ENCODE measurements at places on chromosomes 7 and 10.

DNA sequence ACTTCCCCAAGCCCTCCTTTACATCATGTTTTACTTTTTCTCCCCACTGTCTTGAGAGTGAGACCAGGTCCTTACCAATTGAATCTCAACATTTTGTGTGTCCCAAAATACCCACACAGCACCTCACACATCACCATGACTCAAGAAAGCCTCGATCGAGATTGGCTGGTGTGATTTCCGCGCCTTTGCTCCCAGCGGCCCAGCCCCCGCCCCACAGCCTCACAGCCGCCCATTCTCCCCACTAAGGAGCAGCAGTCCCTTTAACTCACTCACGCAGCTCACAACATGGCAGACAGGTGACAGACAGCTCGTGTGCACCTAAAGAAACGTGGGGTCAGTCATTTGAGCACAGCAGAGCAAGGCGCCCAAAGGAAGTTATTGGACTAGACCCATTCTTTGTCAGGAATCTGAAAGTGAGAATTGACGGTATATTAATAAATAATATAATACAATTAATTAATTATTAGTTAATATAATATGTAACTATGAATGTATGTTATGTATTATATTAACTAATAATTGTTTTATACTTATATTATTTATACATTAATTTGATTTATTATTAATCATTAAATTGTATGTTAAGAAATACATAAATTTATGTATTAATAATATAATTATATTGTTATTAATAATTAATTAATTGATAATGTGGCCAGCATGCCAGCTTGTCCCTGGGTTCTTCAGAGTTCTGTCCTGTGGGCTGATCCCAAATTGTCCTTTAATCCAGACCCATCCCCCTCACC is 204.9 kb upstream of the RNF32 start:
- DNase-seq, result no peak

- DNase-seq, result no peak
These were observed 432.9 kb downstream of the SORCS3 start for GRCh38 chr10:105073999-105074398.

DNA sequence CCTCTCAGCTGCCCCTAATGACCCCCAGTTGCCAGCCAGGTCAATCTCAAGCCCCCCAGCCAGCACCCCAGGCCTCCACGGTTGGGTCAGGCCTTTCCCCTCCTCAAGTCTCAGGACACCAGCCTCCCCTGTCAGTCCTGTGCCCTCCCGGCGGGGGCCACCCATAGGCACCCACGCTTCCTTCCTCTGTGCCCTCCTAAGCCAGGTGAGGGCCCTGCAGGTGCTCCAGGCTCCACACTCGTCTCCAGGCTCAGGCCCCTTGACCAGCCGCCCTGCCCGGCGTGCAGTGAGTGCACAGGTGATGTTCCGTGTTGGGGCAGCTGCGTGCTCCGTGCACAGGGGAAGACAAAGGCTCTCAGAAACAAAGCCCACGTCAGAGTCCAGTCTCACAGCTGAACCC is 26.8 kb upstream of the ADGRA1 start:
- no peak for DNase-seq

GRCh38 chr7:135337977-135338550 is 104.4 kb downstream of the STRA8 start:
- DNase-seq, result no peak

DNA sequence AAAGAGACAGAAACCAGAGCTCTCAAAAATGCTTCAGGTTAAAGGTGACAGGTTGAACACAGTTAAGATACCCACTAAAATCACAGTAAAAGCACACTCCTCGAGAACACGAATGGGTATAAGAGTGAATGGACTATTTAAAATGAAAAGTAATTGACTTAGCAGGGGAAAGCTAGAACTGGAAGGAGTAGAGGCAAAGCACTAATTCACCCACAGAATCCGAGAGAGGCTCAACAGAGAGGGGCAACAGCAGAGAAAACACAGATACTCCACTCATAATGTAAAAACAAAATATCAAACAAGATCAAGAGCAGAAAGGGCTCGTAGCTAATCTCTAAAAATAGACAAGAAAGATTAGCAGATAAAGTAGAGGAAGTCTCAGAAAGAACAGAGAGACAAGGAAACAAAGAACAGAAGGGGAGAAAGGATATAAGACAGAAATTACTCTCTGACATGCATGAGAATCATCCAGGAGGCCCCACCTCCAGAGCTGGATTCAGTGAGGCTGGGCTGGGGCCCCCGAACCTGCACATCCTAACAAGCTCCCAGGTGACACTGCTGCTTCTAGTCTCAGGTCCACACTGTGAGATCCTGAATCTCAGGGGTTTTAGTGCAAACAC is 117.6 kb downstream of the GALNT11 start:
- DNase-seq, result no peak

DNA sequence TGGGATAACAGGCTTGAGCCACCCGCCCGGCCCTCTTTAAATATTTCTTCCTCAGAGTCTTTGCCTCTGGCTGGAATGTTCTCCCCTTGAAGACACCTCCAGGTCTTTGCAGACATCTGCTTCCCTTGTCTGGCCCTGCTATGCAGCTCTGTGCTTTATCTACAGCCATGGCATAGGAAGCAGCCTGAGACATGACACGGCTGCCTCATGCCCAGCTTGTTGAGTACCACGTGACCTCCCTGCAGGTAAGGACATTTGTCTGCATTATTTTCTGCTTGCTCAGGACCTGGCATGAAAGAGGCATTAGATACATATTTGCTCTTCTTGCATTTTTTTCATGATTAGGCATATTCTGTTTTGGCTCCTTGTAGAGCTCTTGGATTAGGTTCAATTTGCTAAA is 113.8 kb upstream of the KLF6 start:
- no peak for DNase-seq

- DNase-seq, result no peak
These were observed 4.7 kb downstream of the CASD1 start for GRCh38 chr7:94514140-94514889.

DNA sequence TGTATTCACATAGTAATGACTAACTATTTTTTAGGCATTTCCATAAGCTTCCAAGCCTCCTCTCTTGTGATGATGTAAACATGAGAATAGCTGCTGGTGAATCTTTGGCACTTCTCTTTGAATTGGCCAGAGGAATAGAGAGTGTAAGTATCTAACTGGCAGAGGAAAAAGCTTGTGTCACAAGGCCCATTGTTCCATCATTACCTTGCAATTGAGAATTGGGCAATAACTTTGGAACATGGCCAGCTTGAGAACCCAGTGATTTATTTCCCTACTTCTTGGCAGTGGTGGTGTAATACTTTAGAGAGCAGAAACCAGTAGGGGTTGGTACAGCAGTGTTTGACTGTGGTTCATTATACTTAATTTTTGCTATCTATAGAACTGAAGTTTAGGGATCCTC is 12.0 kb downstream of the IFRD1 start:
- DNase-seq, result no peak

- DNase-seq, result no peak
These were observed 38.2 kb downstream of the ANTXRL start for GRCh38 chr10:46325021-46325420.

GRCh38 chr10:121127151-121127906 is 276.2 kb downstream of the WDR11 start:
- DNase-seq, result no peak

GRCh38 chr10:110215286-110216170 is 8.1 kb downstream of the MXI1 start:
- no peak for DNase-seq

- DNase-seq, result no peak
These were observed 32.3 kb downstream of the PYROXD2 start for GRCh38 chr10:98382691-98383101.

GRCh38 chr10:112981553-112981952 is 31.5 kb downstream of the TCF7L2 start:
- peak; percentile 36 for DNase-seq

GRCh38 chr10:29703271-29703670 is 68.5 kb upstream of the SVIL start:
- DNase-seq, result no peak

DNA sequence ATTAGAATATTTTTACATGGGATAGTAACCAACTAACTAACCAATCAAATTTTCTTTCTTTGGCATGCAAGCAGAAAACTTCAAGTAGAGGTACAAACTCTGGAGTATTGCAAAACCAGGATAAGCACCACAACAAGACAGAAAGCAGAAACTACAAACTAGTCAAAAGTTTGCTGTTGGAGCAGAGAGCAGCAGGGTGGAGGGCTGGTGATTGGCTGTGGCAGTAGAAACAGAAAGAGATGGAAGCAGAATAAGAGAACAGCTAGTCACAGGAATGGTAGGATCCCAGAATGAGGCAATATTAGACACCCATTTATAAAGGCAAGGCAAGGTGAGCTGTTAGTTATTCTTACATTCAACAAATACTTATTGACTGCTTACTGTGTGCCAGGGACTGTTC is 6.8 kb upstream of the MACC1 start:
- DNase-seq, result no peak

GRCh38 chr10:96955794-96956193 is 123.7 kb downstream of the LCOR start:
- DNase-seq, result no peak

- peak; percentile 12 for DNase-seq
These were observed 179.3 kb downstream of the PFKFB3 start for GRCh38 chr10:6382081-6382480.

DNA sequence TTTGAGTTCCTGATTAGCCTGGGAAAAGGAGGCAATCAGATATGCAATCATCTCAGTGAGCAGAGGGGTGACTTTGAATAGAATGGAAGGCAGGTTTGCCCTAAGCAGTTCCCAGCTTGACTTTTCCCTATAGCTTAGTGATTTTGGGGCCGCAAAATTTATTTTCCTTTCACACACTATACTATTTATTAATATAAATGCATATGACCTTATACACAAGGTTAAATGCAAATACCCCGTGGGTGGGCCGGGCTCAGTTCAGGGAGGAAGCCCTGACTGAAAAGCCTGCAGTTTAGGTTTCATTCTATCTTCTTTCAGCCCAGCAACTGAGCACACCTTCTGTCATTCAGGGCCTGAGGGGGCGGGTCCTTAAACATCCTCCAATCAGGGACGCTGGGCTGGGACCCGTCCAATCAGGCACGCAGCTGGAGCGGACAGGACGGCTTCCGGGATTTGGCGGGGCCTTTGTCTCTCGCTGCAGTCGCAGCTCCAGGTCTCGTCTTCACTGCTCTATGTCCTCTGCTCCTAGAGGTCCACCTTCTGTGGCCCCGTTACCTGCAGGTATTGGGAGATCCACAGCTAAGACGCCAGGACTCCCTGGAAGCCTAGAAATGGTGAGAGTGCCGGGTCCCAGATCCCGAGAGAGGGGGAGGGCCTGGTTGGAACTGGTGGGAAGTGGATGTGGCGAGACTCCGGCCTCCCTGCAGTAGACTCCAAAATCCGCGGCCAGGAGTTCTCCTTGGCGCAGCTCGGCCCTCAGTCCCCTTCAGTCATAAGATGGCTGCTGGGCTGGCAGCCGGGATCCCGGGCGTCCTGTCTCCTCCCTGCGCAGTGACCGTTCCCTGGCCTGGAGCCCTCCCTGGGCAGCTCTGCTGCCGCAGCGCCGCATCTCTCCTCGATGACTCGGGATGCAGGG is at the start of gene ZNF273:
ZNF273 (plus strand) TSS at position 468 of the 916 bp plus-strand sequence; CDS start at position 513, 45 bp downstream.
- DNase-seq, result peak; percentile 92

DNA sequence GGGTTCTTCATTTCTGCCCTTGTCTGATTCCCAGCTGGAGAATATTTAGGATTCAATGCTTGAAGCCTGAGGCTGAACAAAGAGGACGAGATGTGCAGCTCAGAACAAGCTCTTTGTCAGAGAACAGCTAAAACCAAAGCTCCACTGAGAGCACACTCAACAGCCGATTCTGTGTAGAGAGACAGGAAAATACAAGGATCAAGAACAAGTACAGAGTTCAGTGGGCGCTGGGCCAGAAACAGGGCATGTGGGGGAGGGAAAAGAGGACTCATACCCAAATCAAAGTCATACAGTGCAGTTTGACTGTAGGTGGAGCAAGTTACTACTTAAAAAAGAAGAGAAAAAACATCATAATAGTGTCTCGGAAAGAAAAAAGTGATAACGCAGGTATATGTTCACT is at the start of gene AGMO:
AGMO (minus strand) TSS at position 181 of the 400 bp plus-strand sequence.
- DNase-seq, result no peak

- DNase-seq, result peak; percentile 88
These were observed at the start of gene CDK13 for GRCh38 chr7:39949971-39950472. TSS of gene CDK13 (plus strand) at chr7:39950256. CDS start at chr7:39950642, 386 bp downstream.

- DNase-seq, result no peak
These were observed 17.5 kb downstream of the ADRB1 start for GRCh38 chr10:114061148-114061547.

DNA sequence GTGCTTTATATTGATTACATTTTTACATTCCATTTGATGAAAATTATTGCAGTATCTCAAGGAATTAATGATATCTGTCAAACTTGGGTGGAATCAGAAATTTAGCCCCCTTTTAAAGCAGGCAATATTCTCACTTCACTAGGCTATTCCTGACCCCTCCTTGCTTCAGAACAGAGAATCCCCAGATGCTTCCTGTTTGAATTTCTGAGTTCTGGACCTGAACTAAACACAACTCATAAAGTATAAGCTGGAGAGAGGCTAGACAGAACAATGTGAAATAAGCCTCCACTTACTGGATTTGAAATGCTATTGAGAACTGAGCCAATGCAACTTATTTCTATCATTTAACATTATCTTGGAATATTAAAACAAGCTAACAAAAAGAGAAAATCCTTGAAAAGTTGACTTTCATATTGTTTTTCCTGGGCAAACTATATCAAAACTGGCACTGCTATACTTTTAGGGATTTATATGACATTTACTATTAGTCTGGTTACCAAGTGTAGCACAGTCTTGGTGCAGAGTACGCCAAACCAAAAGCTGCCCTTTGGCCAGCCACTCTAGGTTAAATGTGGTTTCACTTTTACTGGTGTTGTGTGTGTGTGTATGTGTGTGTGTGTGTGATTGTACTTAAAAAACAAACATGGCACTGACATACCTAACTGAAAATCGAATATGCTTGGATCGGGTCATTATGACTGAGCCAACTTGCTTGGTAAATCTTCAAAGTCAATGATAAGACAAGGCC is 19.0 kb upstream of the AGMO start:
- DNase-seq, result no peak

Measured in activated naive CD4-positive, alpha-beta T cell treated with Interleukin-2 at 50 U/mL for 16 hours (primary cell).